ENCODE measurements at places on chromosomes 1 and 21.

- DNase-seq: peak; percentile 22
Measured at GRCh38 chr1:89598450-89599331, 34.2 kb upstream of the LRRC8C start.

DNA sequence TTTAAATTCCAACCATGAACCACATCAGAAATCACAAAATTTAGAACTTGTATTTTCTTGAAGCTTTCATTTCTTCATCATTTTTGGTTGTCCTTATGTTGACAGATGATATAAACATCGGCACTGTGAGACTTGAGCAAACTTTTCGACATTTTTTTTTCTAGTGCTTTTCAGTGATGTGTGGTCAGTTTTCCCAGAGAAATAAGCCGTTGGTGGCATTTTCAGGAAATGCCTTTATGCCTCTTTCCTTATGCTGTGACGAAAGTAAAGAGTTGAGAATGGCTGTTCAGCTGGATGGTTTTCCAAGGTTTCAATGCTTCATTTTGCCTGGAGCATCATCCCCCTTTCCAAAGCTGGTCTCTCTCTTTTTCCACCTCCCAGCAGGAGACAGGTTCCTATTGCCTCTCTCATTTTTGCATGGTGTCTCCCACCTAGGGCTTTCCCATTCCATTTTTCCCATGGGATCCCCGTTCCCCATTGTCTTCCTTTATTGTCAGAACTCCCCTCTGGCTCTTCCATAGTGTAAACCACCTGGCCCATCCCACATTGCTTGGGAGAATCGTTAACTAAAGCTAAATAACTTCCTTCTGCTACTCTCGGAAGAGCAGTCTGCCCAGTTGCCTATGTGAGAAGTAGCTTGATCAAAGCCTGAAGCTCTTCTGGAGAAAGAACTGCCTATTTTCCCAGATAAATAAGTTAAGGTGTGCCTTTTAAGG lies 61.4 kb upstream of the DYNLT5 start:
- no peak for DNase-seq

DNA sequence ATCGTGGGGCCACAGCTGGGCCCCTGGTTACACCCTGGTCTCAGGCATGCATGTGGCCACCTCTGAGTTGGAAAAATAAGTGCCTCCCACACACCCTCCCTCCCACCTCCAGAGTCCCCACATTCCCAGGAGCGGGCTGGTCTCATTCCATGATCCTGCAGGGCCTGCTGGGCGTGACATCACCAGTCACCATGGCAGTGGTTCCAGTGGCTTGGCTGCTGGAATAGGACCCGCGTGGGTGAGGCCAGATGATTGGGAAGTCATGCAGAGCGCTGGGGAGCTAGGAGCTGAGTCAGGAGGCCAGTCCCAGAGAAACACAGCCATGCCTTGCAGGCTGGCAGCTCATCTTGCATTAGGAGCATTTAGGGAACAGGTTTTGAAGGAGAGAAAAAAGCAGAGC lies 125.4 kb upstream of the TMEM51 start:
- no peak for DNase-seq

- no peak for DNase-seq
Measured at GRCh38 chr1:51559064-51559500, 40.0 kb upstream of the EPS15 start.

- no peak for DNase-seq
Measured at GRCh38 chr1:24970926-24971875, 41.1 kb upstream of the RUNX3 start.

GRCh38 chr1:183863852-183864251 lies 58.9 kb downstream of the RGL1 start:
- DNase-seq: no peak

DNA sequence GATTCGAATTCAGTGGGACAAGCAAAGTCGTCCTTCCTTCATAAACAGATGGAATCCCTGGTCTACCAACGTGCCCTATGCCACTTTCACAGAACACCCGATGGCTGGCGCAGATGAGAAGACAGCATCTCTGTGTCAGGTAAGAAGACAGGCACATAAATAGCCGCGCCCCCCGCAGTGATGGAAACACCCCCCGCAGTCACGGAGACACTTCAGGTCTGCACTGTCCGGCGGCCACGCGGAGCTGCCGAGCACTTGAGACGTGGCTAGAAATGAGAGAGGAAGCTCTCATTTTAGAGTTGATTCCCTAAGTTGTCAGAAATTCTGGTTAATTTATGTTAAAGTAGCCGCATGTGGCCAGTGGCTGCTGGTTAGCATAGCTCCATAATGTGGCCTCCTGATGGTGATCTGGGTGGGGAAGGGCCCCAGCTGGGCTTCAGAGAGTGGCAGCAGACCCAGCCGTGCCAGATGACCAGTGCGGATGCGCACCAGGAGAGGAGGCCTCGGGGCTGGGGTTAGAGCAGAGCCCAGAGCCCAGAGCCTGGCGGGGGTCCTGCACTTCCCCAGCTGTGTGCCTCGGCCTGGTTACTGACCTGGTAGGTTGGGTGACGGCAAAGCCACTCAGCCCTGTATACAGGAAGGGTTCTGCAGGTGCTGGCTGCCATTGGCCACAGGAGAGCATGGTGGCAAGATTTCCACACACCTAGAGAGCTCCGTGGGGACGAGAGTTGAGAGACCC lies 2.9 kb downstream of the TPRG1L start:
- no peak for DNase-seq

GRCh38 chr1:108722292-108722691 lies 9.6 kb downstream of the FNDC7 start:
- no peak for DNase-seq

DNA sequence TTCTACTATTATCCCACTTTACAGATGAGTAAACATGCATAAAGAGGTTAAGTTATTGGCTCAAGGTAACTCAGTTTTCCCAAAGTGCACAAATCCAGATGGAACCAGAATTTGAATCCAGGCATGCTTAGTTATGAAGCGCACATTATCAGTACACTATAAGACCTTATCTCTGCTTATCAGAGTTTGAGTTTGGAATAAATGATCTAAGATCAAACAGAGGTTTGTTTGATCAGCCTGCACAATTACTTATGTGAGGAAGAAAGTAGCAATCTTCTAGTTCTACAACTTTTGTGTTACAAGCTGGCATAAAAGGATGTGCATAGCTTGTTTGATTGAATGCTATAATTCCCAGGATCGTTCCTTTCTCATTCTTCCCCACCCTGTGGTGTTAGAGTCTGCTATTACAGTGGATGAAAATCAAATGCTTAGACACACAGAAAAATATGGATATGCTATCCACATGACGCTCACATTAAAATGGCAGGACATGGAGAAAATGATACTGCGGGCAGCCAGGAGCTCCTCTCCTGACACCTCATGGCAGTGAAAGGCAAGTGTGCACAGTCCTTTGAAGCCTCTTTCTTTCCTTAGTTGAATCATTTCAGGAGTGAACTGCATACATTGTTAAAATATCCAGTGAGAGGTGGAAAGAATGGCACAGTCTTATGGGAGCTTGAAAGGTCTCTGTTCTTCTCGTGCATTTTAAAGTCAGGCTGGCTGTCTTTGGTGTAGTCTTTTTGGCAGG lies 23.9 kb upstream of the PBX1 start:
- DNase-seq: no peak

- DNase-seq: peak; percentile 37
Measured at GRCh38 chr1:111948209-111949171, 41.0 kb downstream of the KCND3 start.

DNA sequence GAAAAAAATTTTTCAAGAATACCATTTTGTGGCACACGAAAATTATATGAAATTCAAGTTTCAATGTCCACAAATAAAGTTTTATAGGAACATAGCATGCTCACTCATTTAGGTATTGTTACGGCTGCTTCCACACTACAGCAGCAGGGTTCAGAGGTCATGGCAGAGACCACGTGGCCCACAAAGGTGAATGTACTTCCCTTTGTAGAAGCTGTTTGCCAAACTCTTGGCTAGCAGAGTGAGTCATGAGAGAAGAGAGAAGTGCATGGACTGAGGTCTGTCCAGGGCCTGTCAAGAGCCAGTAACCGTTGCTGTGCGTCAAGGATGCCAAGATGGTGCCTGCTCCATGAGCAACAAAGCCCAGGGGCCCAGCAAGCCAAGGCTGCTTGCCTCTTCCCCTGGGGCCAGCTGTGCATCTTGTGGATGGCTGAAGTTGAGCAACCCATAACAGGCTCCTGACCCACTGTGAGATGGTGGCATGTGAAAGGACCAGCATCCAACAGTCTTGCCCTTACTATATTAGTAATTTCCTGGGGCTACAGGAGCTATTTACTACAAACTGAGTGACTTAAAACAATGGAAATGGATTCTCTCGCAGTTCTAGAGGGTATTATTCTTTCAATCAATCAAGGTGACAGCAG lies 64.8 kb upstream of the ATP5PO start:
- DNase-seq: no peak

DNA sequence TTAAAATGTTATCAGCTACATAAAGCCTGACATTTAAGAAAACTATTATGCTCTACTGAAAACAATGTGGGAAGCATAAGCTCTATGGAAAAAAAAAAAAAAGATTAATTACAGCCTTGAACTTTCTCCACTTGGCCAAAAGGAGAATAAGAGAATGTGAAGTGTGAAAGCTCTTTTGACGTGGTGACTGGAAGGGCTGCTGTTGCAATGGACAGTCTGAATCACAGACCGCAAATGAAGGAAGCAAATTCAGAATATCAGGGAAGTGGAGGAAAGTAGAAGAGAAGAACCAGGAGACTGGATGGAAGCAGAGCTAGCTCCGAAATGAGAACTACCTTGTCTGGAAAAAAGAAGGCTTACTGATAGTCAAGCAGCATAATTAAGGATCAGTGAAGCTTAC lies 106.8 kb downstream of the AK5 start:
- DNase-seq: no peak

DNA sequence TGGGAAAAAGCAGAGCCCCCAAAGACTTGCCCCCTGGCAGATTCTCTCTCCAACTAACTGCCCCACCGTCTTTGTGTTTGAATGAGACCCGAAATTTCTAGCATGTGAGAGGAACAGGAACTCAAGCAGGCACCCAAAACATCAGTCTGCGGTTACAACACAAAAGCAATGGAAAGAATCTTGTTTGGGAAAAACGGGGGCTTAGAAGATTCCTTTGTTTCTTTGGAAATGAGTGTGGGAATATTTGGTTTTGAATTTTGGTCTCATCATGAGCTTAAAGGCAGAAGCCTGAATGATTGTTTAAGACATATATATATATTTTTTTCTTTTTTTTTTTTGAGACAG lies 188.9 kb upstream of the TMEM51 start:
- no peak for DNase-seq

DNA sequence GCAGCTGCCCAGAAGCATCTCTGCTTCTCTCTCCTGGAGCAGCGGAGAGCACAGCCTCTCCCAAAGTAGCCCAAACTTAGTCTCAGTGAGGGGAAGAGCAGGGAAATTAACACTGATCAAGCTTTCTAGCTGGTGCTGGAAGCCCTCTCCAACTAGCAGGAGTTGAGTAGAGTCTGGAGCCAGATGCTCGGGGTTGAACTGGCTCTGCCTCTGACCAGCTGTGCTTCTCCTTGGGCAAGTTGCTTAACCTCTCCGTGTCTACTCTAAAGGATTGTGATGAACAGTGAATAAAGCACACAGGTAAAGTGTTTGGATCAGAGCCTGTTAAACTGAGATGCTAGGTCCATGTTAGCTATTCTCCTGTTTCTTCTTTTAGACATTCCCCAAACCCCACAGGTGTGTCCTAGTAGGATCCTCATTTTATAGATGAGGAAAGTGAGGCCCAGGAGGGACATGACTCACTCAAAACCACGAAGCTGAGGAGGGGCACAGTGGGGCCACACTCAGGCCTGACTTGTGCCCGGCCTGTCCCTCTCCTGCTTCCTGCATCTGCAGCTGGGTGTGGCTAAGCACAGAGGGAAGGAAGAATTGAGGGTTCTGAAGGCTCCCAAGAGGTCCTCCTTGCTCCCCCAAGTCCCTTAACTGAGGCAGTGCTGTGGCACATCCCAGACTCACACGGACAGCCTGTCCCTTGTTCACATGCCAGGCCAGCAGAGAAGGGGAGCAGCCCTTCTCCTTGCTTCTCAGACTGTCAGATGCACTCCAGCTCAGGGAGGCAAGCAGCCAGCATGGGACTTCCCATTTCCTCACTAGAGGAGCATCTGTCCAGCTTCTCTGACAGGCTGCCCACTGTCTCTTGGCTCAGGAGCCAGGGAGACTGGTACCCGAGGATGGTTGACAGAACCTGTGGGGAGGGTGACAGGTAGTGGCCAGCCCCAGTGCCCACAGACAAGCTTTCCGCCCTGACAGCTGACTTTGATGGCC lies 152.0 kb upstream of the IGSF21 start:
- DNase-seq: no peak

GRCh38 chr21:22154579-22155274 lies 1156.5 kb downstream of the NCAM2 start:
- DNase-seq: no peak

GRCh38 chr1:46520063-46520911 lies 30.7 kb downstream of the DMBX1 start:
- peak; percentile 41 for DNase-seq

Data from DMS153 (cell line).